ENCODE measurements at places on chromosomes 12 and 14.
A peak's percentile ranks its signal among the peaks of the same experiment; 100 is the strongest.

GRCh38 chr12:2689393-2689792 is 105.4 kb upstream of the FKBP4 start:
- DNase-seq = no peak

DNA sequence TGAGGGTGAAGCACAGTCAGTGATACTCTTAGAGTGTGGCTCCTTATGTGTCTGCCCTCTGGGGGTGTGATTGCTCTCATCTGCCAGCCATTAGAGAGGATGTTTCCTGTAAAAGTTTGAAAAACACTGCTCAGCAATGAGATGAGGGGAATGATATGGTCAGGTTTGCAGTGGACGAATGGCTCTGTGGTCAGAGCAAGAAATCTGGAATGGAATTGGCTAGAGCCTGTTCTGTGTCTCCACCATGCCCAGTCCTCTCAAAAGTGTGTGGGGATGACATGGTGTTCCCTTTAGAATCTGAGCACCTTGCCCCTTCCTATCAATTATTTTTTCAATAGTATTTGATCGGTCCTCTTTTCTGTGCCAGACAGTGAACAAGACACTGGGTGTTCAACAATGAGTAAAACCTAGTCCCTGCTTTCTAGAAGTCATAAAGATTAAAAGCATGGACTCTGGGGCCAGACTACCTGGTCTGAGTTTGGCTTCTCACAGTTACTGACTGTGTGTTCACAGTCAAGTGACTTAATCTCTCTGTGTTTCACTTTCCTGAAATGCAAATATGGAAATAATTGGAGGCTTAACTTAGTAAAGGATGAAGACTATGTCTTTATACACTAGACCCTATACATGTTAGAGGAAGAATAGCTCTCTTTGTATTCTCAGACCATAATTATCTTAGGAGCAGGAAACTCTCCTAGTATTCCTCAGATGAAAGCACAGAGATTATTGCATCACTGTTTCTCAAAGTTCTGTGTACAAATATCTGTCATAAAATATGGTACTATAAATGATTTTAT is 1.6 kb downstream of the ACSS3 start:
- DNase-seq = no peak

- peak; percentile 10 for DNase-seq
Measured at GRCh38 chr12:3644104-3644503, 108.8 kb downstream of the CRACR2A start.

DNA sequence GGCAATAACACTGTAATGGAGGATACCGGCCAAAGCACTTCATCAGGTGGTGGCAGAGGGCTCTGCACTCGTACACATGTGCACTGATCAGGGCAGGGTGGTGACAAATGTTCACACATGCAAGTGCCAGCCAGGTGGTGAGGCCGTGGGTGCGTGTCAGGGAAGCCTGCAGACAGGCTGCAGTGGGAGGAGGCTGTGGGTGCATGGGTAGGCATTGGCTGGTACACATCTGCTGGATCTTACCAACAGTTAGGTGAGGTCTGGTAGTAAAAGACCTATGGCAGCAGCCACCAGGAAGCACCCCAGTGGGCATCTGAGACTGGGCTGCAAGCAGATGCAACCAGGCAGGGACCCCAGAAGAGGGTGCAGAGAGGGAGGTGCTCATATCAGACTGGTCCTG is 65.3 kb downstream of the PDE6H start:
- DNase-seq = no peak

DNA sequence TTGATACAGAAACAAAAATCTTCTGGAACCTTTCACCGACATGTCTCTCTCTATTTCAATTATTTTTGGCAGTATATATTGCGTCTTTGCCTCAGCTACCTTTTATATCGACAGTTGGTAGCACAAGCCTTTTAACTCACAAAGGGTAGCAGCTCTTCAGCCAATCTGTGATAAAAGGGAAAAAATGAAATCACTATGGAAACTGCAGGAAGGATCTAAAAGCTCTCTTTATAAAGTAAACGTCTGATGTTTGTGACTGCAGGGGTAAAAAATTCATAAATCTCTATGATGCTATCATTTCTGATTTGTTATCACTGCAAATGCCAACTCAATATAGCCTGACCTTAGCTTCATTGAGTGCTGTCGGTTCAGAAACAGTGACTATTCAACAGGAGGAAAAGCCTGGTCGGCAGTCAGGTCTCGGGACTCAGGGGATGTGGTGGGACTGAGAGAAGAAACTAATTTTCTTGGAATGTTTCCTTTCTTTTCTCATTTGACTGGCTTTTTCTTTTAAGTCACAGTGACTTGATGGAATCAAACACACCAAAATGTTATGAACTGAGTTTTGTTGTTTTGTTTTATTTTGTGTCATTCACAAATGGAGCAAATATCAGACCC is 5.9 kb upstream of the RMST start:
- DNase-seq = no peak

All from DMS153 (cell line).